Activated CD4-positive, alpha-beta T cell treated with anti-CD3 and anti-CD28 coated beads, Interleukin-2, amount 10 ng/mL, durations not matched to agents 7 days and 5 days (primary cell): ENCODE measurements at places on chromosomes 4 and X. TPM values are rescaled to one million over a fixed set of nuclear protein-coding genes. Genes with fewer than 3 reads are reported as not detected.

The GAGE12J gene
- not detected for total RNA-seq

The XAGE2 gene
- not detected for total RNA-seq

The AIMP1 gene
- 42.9 TPM for total RNA-seq

The ARL13A gene
- total RNA-seq = not detected

The ARHGEF38 gene
- total RNA-seq = not detected

The PDCL2 gene
- not detected for total RNA-seq

The EDA gene
- 1.4 TPM for total RNA-seq

The MBNL3 gene
- total RNA-seq = 33.7 TPM

The C4orf54 gene
- not detected for total RNA-seq

The USP17L24 gene
- total RNA-seq = not detected

The TMPRSS11A gene
- not detected for total RNA-seq

The NCAPG gene
- 93.8 TPM for total RNA-seq

The LARP1B gene
- total RNA-seq = 16.9 TPM

The TRIM61 gene
- total RNA-seq = 1.1 TPM

The GAK gene
- 148 TPM for total RNA-seq

The NDNF gene
- total RNA-seq = 0.10 TPM

The SLITRK4 gene
- not detected for total RNA-seq

The UGT2B11 gene
- not detected for total RNA-seq

The AWAT2 gene
- not detected for total RNA-seq

The VCX gene
- total RNA-seq = not detected

The HS3ST1 gene
- total RNA-seq = not detected

The UGT2A1 gene
- total RNA-seq = not detected

The PLXNA3 gene
- 26.2 TPM for total RNA-seq

The GABRQ gene
- not detected for total RNA-seq

The GAGE12H gene
- not detected for total RNA-seq

The RAB40A gene
- total RNA-seq = 0.12 TPM

The PAGE5 gene
- total RNA-seq = not detected

The GYPB gene
- not detected for total RNA-seq

The TSPAN7 gene
- 0.12 TPM for total RNA-seq

The NAP1L2 gene
- 2.2 TPM for total RNA-seq

The SSX1 gene
- total RNA-seq = not detected

The RPS6KA6 gene
- total RNA-seq = not detected

The SPANXD gene
- not detected for total RNA-seq

The SERPINA7 gene
- total RNA-seq = not detected

The NEIL3 gene
- 38.9 TPM for total RNA-seq

The BMPR1B gene
- total RNA-seq = not detected

The PACRGL gene
- 9.8 TPM for total RNA-seq

The NALF2 gene
- total RNA-seq = 0.15 TPM

The CCDC158 gene
- total RNA-seq = not detected

The PLP1 gene
- total RNA-seq = not detected
